ENCODE measurements at places on chromosomes 7 and 10. TPM values are rescaled to one million over a fixed set of nuclear protein-coding genes. Genes with fewer than 3 reads are reported as not detected.

DNA sequence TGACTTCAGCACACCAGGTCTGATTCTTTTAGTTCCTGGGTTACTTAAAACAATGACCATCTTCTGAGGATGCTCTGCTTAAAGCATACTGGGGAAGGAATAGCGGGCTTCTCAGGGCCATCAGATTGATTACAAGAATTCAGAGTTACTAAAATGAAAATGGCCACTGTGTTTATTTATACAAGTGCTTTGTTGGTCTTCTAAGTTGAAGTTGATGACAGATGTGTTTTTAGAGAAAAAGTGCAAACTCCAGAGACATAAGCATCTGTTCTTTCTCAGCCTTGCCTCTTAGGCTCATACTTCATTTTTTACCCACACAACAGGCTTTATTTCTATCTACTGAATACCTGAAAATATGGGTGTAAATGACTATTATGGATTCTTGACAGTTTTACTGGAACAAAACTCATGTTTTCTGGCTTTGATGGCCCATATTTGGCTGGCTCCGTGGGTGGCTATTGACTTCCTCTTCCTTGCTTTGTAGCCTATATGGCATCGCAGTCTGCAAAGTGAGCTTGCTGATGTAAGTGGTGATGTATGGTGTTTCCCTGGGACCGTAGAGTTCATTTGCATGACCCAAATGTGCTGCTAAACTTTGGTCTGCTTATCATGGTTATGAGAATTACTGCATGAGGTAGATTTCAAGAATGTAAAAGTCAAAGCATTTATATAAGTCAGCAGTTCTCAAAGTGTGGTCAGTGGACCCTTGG lies 121.3 kb downstream of the BMPER start:
- no peak overlapping the region for H3K4me3 ChIP-seq
- H3K27me3 ChIP-seq: peaks cover 7% of the 10 kb centered on the region
- no peaks in the 10 kb centered on the region for H3K36me3 ChIP-seq
- H3K4me1 ChIP-seq: no peaks in the 10 kb centered on the region
- H3K27ac ChIP-seq: no peak overlapping the region

- DNase-seq: no peak
- no peak overlapping the region for H3K27ac ChIP-seq
- H3K27me3 ChIP-seq: no peaks in the 10 kb centered on the region
- no peak overlapping the region for H3K4me3 ChIP-seq
- no peaks in the 10 kb centered on the region for H3K36me3 ChIP-seq
Observed at GRCh38 chr7:157521752-157522151, 184.9 kb downstream of the DNAJB6 start.

- H3K4me1 ChIP-seq: no peaks in the 10 kb centered on the region
- no peak overlapping the region for H3K27ac ChIP-seq
- peaks cover 2% of the 10 kb centered on the region for H3K36me3 ChIP-seq
- H3K27me3 ChIP-seq: no peaks in the 10 kb centered on the region
- H3K4me3 ChIP-seq: no peak overlapping the region
Observed at GRCh38 chr7:138328215-138328614, 131.8 kb upstream of the TRIM24 start.

DNA sequence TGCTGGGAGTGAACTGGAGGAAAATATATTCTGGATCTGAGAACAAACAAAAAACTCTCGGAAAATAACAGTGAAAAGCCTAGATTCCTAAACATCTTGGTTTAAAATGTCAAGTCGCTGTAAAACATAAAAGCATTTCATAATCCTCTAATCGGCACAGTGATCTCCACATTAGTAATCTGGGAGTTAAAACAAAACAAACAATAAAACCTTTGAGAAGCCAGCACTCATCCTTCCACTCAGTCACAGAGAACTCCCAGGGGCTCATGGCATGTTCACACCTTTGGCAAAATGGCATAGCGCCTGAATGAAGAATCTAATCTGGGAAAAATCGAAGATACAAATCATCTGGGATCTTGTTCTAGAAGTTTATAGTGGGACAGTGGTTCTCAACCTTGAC lies 24.1 kb upstream of the HPS1 start:
- H3K27ac ChIP-seq: no peak overlapping the region
- peaks cover 9% of the 10 kb centered on the region for H3K4me1 ChIP-seq
- DNase-seq: no peak
- H3K4me3 ChIP-seq: no peak overlapping the region
- H3K27me3 ChIP-seq: peaks cover 4% of the 10 kb centered on the region
- no peaks in the 10 kb centered on the region for H3K36me3 ChIP-seq

DNA sequence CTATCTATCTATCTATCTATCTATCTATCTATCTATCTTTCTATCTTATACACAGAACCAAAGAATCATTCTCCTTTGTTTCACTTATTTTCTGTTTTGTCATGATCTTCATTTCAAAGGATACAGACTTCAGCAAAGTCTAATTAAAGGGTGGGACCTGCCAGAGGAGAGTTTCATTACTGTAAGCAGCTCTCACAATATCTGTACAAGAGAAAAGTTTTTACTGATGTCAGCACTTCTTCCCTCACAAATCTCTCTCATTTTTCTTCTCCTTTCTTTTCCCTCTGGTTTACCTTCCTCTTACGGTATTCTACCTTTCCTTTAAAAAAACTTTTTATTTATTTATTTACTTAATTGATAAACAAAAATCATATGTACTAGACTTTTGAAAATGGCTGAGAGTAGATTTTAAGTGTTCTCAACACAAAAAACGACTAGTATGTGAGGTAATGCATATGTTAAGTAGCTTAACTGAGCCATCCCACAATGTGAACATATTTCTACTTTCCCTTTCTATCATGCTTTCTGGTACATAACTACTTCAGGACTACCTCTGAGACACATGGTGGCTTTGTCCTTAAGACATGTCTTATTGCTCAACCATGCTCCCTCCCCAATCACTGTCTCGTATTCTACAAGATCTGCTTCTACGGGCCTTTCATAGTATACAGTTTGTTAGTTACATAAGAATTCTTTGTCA lies 699.3 kb downstream of the PHTF2 start:
- H3K4me3 ChIP-seq: no peak overlapping the region
- no peaks in the 10 kb centered on the region for H3K36me3 ChIP-seq
- no peaks in the 10 kb centered on the region for H3K27me3 ChIP-seq
- DNase-seq: no peak
- no peak overlapping the region for H3K27ac ChIP-seq
- H3K4me1 ChIP-seq: no peaks in the 10 kb centered on the region

DNA sequence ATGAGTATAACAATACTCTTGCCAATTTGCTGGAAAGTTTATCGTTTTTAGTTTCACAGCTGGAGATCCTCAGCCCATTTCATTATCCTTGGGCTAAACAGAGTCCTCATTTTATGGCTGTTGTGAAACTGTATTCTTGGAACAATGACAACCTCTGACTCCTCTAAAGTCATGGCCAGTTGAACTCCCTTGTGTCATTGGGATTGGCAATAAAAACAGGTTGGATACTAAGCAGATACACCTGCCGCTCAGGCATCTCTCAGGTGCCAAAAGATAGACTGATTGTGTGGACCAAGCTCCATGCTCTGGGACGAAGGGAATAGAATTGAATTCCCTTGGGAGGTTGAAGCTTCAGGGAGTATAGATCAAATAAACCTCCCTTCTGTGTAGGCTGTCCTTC lies 182.2 kb downstream of the WDR11 start:
- no peak overlapping the region for H3K27ac ChIP-seq
- no peak for DNase-seq
- no peak overlapping the region for H3K4me3 ChIP-seq

DNA sequence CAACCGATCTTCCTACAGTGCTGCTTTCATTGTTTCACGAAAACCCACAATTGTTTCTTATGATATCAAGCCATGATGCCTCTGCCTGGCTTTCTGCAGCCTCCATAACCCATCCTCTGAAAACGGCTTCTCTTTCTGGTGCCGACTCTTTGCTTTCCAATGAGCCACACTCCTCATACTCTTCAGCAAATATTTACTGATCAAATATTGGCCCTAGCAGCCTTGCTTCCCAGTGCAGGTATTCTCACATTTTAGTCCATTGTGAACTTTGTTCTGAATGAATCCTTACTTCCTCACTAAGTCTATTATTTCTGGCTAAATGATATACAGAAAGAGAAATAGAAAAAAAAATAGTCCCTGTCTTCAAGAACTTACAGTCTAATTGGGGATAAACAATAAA lies 35.5 kb downstream of the LAMB1 start:
- DNase-seq: no peak
- H3K4me3 ChIP-seq: no peak overlapping the region
- H3K27ac ChIP-seq: no peak overlapping the region
- no peaks in the 10 kb centered on the region for H3K4me1 ChIP-seq
- H3K27me3 ChIP-seq: no peaks in the 10 kb centered on the region
- no peaks in the 10 kb centered on the region for H3K36me3 ChIP-seq

The AKR1D1 gene
- total RNA-seq: not detected

DNA sequence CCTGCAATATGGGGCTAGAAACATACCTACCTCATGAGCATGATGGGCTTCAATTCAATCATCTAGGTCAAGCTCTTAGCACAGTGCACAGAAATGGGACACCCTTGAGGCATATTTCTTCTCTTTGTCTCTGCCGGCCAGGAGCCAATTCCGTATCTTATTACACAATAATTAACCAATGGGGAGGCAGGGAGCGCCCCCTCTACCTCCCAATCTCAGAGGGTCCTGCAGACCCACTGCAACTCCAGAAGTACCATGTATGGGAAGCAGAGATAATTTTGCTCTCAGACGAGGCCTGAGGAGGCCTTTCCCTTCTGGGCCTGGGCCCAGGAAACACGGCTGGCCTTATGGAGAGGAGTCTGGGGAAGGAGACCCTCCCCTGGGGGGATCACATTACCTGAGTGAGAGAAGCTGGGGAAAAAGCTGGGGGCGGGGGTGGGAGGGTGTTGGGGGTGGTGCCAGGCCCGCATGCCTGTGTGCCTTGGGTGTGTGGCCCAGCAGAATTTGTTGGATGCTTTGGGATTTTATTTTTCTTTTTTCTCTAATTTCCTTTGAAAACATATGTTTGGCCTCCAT lies 155.5 kb downstream of the UBE2H start:
- no peak overlapping the region for H3K27ac ChIP-seq
- no peak for DNase-seq
- H3K36me3 ChIP-seq: no peaks in the 10 kb centered on the region
- H3K4me1 ChIP-seq: no peaks in the 10 kb centered on the region
- no peak overlapping the region for H3K4me3 ChIP-seq

The TAF3 gene
- 12.8 TPM for total RNA-seq

The OR2A12 gene
- not detected for total RNA-seq

- peaks cover 77% of the 10 kb centered on the region for H3K27me3 ChIP-seq
- H3K4me1 ChIP-seq: peaks cover 15% of the 10 kb centered on the region
- H3K27ac ChIP-seq: no peak overlapping the region
- no peaks in the 10 kb centered on the region for H3K36me3 ChIP-seq
- DNase-seq: no peak
Observed at GRCh38 chr10:100715445-100716385, 29.7 kb upstream of the PAX2 start.

DNA sequence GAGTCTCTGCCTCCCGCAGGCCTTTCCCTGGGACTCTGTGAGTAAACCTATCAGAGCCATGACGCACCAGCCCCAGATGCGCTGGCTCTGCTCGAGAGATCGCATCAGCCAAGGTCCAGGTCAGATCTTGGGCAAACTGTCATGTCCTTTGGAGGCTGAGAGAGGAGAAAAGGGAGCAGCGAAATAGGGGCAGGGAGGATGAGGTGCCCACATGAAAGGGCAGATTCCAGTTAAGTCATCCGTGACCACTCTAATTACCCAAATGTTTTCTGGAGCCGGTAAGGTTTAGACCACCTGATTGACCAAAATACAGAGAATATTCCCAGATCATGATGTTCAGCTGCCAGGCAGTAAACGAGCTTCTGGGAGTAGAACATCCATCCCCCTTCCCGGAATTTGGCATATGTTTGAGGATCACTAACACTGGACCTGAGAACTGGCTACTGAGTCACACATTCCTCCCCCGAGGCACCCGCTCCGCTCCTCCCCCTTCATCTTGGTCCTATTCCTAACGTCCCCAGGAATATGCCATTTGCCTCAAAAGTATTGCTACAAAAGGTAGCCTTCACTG lies 88.0 kb downstream of the FGFR2 start:
- H3K27me3 ChIP-seq: peaks cover 2% of the 10 kb centered on the region
- no peaks in the 10 kb centered on the region for H3K36me3 ChIP-seq
- no peak overlapping the region for H3K27ac ChIP-seq
- no peak overlapping the region for H3K4me3 ChIP-seq
- no peaks in the 10 kb centered on the region for H3K4me1 ChIP-seq
- no peak for DNase-seq

DNA sequence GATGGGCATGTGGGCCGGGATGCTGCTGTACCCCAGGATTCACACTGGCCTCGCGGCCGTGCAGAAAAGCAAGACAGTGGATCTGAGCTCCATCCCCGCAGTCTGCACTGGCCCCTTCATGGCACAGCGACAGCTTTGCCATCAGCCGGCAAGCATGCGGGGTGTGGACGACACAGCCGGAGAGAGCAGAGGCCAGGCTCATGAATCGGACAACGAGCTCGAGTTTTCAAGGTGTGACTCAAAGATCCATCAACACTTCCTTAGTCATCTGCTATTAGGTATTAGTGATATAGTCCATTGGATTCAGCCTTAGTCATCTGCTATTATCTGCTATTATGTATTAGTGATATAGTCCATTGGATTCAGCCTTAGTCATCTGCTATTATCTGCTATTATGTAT lies 254.7 kb downstream of the KLF6 start:
- no peaks in the 10 kb centered on the region for H3K27me3 ChIP-seq
- H3K4me1 ChIP-seq: no peaks in the 10 kb centered on the region
- no peak overlapping the region for H3K27ac ChIP-seq
- DNase-seq: no peak

The EGR2 gene
- 18.5 TPM for total RNA-seq

DNA sequence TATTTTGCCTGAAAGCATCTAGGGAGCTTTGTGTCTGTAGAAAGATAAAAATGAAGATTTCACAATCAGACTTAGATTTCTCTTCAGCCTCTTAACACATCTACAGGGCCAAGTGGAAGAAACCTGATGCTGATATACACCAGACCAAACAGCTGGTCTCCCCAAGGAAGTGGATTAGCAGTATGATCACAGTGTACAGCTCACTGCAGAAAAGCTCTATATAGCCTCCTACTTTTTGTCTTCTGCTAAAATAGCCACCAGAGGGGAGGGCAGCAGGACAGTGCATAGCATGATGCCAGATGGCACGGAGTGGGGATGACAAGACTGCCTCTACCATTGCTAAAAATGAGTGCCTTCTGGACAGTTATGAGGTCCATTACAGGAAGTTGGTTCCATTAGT lies 16.0 kb downstream of the FAM13C start:
- no peaks in the 10 kb centered on the region for H3K4me1 ChIP-seq
- H3K27me3 ChIP-seq: no peaks in the 10 kb centered on the region
- no peak overlapping the region for H3K4me3 ChIP-seq

- peaks cover 28% of the 10 kb centered on the region for H3K36me3 ChIP-seq
- no peaks in the 10 kb centered on the region for H3K4me1 ChIP-seq
- DNase-seq: peak; percentile 59
- H3K27me3 ChIP-seq: no peaks in the 10 kb centered on the region
- H3K4me3 ChIP-seq: no peak overlapping the region
Observed at GRCh38 chr7:2209146-2209960, 23.4 kb downstream of the MAD1L1 start.

GRCh38 chr10:22681783-22682183 lies 32.6 kb downstream of the PIP4K2A start:
- H3K4me1 ChIP-seq: peaks cover 86% of the 10 kb centered on the region
- peaks cover 1% of the 10 kb centered on the region for H3K36me3 ChIP-seq
- no peaks in the 10 kb centered on the region for H3K27me3 ChIP-seq

Data from activated naive CD4-positive, alpha-beta T cell treated with anti-CD3 and anti-CD28 coated beads for 36 hours (primary cell).